Activated CD8-positive, alpha-beta memory T cell treated with anti-CD3 and anti-CD28 coated beads, Interleukin-2, amount 10 ng/mL, durations not matched to agents 7 days and 5 days (primary cell): ENCODE measurements at places on chromosomes 4 and X. TPM values are rescaled to one million over a fixed set of nuclear protein-coding genes. Genes with fewer than 3 reads are reported as not detected.

The TMEM150C gene
- total RNA-seq: not detected

The FAM184B gene
- not detected for total RNA-seq

DNA sequence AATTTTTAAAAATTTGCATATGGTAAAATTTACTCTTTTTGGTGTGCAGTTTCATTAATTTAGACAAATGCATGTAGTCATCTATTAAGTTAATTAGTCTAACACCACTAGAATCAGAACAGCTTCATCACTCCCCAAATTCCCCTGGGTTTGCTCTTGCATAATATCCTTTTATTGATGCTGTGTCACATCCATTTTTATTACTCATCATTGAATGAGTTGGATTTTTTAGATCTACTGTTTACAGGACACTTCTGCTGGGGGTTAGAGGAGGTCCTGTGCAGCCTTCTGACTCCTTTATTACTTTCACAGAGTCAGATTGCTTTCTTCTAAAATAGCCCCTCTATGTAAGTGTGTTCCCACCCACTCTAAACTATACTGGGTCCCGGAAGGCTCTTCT is 65.9 kb downstream of the MTHFD2L start:
- H3K27me3 ChIP-seq: no peaks in the 10 kb centered on the region
- H3K36me3 ChIP-seq: no peaks in the 10 kb centered on the region
- H3K4me1 ChIP-seq: no peaks in the 10 kb centered on the region
- H3K4me3 ChIP-seq: no peak overlapping the region

DNA sequence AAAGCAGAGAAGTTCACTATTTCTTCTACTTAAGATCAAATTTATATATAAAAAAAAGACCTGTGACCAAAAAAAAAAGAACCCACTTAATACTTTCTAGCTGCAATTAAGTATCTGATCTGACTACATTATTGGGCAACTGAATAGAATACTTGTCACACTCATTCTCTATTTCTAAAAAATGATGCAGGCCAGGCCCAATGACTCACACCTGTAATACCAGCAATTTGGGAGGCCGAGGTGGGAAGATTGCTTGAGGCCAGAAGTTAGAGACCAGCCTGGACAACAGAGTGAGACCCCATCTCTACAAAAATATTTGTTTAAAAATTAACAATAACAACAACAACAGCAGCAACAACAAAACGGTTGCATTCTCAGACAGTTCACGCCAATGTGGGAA is 108.8 kb upstream of the BMP2K start:
- peaks cover 14% of the 10 kb centered on the region for H3K27me3 ChIP-seq
- no peak for DNase-seq
- H3K27ac ChIP-seq: no peak overlapping the region
- H3K4me3 ChIP-seq: no peak overlapping the region

- no peaks in the 10 kb centered on the region for H3K27me3 ChIP-seq
- no peaks in the 10 kb centered on the region for H3K36me3 ChIP-seq
- DNase-seq: no peak
Measured at GRCh38 chr4:3661989-3662388, 104.2 kb upstream of the ADRA2C start.

DNA sequence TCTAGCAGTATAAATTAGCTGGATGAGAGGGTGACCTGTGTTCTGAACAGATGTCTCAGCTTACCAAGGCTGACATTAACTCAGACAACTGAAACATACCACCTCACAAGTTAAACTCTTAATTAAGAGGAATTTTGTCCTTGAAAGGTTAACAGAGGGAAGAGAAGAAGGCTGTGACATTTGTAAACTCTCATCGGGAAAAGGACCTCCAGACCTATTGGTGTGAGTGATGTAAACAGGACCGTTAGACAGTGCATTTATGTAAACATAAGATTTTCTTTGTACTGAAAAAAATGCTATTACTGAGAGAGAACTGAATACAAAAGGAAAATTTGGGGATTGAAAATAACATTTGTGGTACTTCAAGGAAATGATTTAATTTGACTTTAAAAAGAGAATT is 308.4 kb upstream of the DIAPH2 start:
- no peaks in the 10 kb centered on the region for H3K4me1 ChIP-seq
- H3K36me3 ChIP-seq: no peaks in the 10 kb centered on the region
- H3K27me3 ChIP-seq: no peaks in the 10 kb centered on the region
- no peak for DNase-seq

- no peaks in the 10 kb centered on the region for H3K4me1 ChIP-seq
- no peak overlapping the region for H3K4me3 ChIP-seq
- H3K27ac ChIP-seq: no peak overlapping the region
- H3K27me3 ChIP-seq: peaks cover 4% of the 10 kb centered on the region
- H3K36me3 ChIP-seq: no peaks in the 10 kb centered on the region
Measured at GRCh38 chrX:68763481-68763880, 65.3 kb upstream of the EFNB1 start.

- H3K36me3 ChIP-seq: no peaks in the 10 kb centered on the region
- DNase-seq: no peak
- no peaks in the 10 kb centered on the region for H3K27me3 ChIP-seq
Measured at GRCh38 chrX:75609406-75609805, 86.6 kb upstream of the ZDHHC15 start.

DNA sequence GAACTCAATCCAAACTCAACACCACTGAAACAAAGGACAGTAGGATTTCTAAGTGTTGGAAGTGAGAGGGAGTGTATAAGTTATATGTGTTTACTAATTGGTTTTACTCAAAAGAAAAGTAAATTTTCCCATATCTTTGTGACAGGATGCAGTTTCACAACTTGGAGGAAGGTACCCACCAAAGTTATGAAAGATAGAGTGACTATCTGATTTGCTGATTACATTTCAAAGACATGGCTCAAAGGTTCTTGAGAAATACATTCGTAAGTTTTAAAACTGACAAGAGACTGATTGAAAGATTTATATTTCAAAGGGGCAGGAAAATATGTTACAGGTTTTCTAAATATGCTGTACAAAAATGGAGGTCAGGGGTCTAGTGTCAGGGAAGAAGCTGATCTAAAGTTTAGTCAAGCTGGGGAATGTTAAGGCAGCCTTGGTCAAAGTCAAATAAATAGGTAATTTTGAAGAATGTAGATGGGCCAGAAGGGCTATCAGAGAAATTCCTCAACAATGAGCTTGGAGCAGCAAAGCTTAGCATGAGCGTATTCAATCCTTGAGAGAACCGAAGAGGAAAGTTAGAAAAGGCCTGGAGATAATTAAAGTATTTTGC is 9.7 kb upstream of the COMMD8 start:
- DNase-seq: no peak
- H3K27me3 ChIP-seq: peaks cover 9% of the 10 kb centered on the region
- no peak overlapping the region for H3K4me3 ChIP-seq
- no peaks in the 10 kb centered on the region for H3K4me1 ChIP-seq

DNA sequence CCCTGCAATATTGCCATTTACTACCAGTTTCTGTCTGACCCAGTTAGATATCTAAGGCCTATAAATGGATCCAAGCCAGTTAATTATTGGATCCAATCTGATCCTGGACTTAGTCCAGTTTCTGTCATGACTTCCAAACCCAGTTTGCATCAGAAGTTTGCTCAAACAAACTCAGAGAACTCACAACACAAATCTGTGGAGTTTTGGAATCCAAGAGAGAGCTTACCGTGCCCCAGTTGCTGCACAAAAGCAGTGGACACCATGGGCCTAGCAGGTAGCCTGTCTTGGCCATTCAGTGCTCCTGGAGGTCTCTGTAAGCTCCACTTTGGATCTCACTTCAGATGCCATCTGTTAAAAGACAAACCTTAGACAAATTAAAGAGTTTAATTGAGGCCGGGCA is 174.5 kb downstream of the AASDH start:
- H3K4me1 ChIP-seq: no peaks in the 10 kb centered on the region
- no peak overlapping the region for H3K27ac ChIP-seq
- peaks cover 7% of the 10 kb centered on the region for H3K27me3 ChIP-seq

DNA sequence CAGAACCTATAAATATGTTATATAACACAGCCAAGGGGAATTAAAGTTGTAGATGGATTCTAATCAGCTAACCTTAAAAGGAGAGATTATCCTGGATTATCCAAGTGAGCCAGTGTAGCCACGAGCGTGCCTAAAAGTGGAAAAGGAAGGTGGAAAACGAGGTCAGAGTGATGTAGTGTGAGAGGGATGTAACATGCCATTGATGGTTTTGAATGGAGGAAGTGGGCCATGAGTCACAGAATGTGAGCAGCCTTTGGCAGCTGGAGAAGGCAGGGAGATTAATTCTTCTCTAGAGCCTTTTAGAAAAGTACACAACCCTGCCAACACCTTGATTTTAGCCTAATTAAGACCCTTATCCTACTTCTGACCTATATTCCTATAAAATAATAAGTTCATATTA is 149.1 kb downstream of the SLC39A8 start:
- H3K4me3 ChIP-seq: no peak overlapping the region
- H3K27ac ChIP-seq: no peak overlapping the region
- no peaks in the 10 kb centered on the region for H3K4me1 ChIP-seq
- no peak for DNase-seq
- H3K36me3 ChIP-seq: no peaks in the 10 kb centered on the region
- H3K27me3 ChIP-seq: peaks cover 13% of the 10 kb centered on the region

- H3K4me1 ChIP-seq: no peaks in the 10 kb centered on the region
- H3K27ac ChIP-seq: no peak overlapping the region
- DNase-seq: no peak
- peaks cover 16% of the 10 kb centered on the region for H3K27me3 ChIP-seq
Measured at GRCh38 chr4:140600408-140600807, 31.6 kb upstream of the UCP1 start.

GRCh38 chrX:47242321-47242720 is 9.5 kb downstream of the USP11 start:
- H3K4me1 ChIP-seq: peaks cover 7% of the 10 kb centered on the region
- H3K4me3 ChIP-seq: no peak overlapping the region
- no peak for DNase-seq
- no peak overlapping the region for H3K27ac ChIP-seq

- no peaks in the 10 kb centered on the region for H3K27me3 ChIP-seq
- no peak overlapping the region for H3K4me3 ChIP-seq
- DNase-seq: no peak
- H3K4me1 ChIP-seq: no peaks in the 10 kb centered on the region
- H3K27ac ChIP-seq: no peak overlapping the region
Measured at GRCh38 chr4:85370400-85371032, 104.4 kb upstream of the ARHGAP24 start.
